ENCODE measurements at places on chromosomes 1 and 21. TPM values are rescaled to one million over a fixed set of nuclear protein-coding genes. Genes with fewer than 3 reads are reported as not detected.

SV2A gene
- total RNA-seq: 5.0 TPM

LCE2A gene
- total RNA-seq: not detected

GRCh38 chr1:37058424-37058988 is 24.2 kb upstream of the GRIK3 start:
- DNase-seq: no peak

DEPDC1 gene
- 4.0 TPM for total RNA-seq

GRCh38 chr1:65512967-65513780 is 92.7 kb downstream of the LEPR start:
- no peak for DNase-seq

MACF1 gene
- total RNA-seq: 136 TPM

DNA sequence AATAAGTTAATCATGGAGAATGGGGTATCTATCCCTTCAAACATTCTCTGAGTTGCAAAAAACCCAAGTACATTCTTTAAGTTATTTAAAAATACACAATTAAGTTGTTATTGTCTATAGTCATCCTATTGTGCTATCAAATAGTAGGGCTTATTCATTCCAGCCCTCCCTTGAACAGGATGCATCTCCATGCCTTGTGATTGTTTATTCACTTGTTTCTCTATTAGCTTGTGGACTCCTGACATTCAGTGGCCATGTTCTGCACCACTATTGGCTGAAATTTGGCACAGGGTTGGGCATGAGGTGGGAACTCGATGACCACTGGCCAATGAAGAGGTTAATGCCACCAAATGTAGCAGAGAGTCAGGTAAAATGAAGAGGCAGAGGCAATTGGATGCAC is 272.8 kb downstream of the TNR start:
- DNase-seq: no peak

DNA sequence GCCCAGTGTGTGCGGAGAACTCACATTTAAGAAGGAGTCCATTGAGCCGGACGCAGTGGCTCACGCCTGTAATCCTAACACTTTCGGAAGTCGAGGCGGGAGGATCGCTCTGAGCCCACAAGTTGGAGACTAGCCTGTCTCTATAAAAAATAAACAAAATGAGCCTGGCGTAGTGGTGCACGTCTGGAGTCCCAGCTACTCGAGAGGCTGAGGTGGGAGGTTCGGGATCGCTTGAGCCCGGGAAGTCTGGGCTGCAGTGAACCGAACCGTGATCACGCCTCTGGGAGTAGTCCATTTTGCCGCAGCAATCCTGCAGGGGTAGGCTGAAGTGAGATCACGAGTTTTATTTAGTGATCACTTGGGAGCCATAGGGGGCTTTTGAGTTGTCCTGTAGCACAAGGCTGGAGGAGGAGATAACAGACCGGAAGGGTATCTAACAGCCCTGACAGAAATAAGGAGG is 497 bp upstream of the FUCA1 start:
- no peak for DNase-seq

GRCh38 chr1:96721053-96721415 is 550 bp upstream of the PTBP2 start:
- no peak for DNase-seq

DNA sequence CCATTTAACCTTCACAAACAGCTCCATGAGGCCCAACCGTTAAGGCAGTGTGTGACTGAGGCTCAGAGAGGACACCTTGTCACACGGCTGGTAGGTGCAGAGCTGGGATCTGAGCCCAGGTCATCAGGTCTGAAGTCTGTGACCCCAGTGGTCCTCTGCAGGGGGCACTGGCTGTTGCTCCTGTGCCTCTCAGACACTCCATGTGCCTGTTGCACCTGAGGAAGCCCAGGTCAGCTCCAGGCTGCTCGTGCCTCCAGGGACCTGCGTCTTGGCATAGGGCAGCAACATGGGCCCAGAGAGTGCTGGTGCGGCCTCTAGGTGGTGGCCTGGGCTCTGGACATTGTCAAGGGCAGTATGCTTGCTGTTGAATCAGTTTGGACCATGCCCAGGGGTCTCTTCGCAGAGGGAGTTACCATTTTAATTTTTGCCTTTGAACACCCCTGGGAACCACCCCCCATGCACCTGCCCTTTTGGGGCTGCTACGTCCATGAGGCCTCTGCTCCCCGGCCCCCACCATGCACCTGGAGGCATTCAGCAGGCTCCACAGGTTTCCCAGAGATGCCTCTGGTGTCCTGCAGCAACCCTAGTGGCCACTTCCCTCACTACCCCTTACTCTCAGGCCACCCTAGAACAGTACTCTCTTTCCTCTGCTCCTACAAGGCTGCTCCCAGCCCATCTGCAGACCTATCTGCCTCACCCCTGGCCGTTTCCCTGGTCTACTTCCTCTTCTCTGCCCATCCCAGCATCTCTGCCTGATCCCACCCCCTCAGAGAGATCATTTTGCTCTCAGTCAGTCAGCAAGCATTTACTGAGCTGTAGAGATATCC is 25.2 kb upstream of the EPS8L3 start:
- peak; percentile 50 for DNase-seq

DNA sequence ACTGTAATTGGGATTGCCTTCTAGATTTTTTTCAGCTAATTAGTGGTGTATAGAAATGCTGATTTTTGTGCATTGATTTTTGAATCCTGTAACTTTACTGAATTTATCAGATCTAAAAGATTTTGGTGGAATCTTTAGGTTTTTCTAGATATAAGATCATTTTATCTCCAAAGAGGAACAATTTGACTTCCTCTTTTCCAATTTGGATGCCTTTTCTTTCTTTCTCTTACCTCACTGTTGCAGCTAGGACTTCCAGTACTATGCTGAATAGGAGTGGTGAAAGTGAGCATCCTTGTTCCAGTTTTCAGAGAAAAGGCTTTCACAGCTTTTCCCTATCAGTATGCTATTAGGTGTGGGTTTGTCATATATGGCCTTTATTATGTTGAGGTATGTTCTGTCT is 53.6 kb downstream of the TESK2 start:
- DNase-seq: no peak

KHDC4 gene
- total RNA-seq: 40.3 TPM
